Fibroblast of pulmonary artery (primary cell): ENCODE measurements at places on chromosomes 4 and X.
A peak's percentile ranks its signal among the peaks of the same experiment; 100 is the strongest.

GRCh38 chr4:2408401-2408958, 10.0 kb downstream of the ZFYVE28 start:
- no peak for DNase-seq

GRCh38 chr4:174089711-174090110, 193.8 kb downstream of the FBXO8 start:
- DNase-seq = no peak

DNA sequence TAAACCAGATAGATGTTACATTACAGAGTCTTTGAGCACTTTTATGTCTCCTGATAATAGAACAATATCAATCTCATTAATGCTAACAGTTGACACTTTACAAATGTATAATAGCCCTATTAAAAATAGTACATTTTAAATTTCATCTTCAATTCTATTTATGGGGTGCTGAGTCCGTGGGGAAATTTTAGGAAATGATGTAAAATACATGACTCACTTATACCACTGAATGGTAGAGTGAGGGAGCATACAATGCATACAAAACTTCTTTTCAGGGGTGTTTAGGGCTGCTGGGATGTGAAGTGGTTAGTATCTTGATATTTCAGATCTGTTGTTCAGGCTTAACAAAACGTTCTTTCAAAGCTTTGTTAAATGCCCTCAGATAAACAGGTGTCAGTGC, 696.2 kb downstream of the TRAM1L1 start:
- DNase-seq = no peak

DNA sequence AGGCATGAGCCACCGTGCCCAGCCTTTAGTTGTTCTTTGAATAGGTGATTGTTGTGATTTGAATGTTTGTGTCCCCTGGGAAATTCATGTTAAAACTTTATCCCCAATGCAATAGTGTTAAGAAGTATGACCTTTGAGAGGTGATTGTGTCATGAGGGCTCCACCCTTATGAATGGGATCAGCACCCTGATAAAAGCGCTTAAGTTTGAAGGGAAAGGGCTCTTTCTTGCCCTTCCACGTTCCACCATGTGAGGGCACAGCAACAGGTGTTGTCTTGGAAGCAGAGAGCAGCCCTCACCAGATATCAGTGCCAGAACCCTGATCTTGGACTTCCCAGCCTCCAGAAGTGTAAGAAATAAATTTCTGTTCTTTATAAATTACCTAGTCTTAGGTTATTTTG, 33.7 kb upstream of the RP2 start:
- no peak for DNase-seq

GRCh38 chr4:48604527-48604926, 114.5 kb downstream of the ZAR1 start:
- DNase-seq = no peak

DNA sequence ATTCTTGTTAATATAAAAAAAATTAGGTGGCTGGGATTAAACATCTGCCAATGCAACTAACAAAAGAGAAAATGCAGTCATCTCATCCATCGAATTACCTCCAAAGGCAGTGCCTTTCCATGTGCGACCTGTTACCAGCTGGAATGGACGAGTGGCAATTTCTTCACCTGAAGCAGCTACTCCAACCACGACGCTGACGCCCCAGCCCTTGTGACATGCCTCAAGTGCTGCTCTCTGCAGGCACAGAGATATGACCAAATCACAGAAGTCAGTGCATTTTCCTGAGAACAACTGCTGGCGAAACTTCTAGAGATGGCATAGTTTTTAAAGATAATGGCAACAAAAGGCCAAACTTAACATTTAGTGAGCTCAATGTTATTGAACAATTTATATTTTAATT, 13.8 kb downstream of the ADH5 start:
- DNase-seq = no peak

DNA sequence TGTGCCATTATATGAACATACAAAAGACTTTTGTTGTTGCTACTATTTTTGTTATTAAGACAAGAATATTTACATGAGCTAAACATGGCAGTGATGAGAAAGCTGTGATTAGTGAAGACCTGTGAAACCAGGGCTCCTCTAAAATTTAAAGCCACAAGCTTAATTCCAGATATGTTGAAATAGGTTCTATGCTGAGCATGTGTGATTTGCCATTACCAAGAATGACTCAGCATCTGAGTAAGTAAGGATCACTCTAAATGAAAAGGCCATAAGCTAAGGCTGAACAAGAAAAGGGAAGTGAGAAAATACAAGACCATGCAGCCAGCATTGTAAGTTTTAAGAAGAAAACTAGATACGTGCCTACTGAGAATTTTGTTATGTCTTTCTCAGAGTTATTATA, 75.9 kb upstream of the CAMK2D start:
- DNase-seq = peak; percentile 89

- no peak for DNase-seq
These were observed 41.8 kb upstream of the IL21 start for GRCh38 chr4:122662701-122663100.

- DNase-seq = no peak
These were observed 58.1 kb downstream of the NBDY start for GRCh38 chrX:56786889-56787733.

- no peak for DNase-seq
These were observed 1.9 kb downstream of the ARHGAP6 start for GRCh38 chrX:11663875-11664210.

GRCh38 chr4:86994686-86995085, 59.9 kb downstream of the AFF1 start:
- DNase-seq = no peak

- DNase-seq = peak; percentile 13
These were observed 38.9 kb downstream of the CCNQ start for GRCh38 chrX:153560000-153560399.

- no peak for DNase-seq
These were observed 13.3 kb downstream of the UBA6 start for GRCh38 chr4:67687636-67688035.

- no peak for DNase-seq
These were observed 197.2 kb downstream of the CBR4 start for GRCh38 chr4:168812806-168813205.

GRCh38 chrX:131827935-131828334, 195.2 kb upstream of the STK26 start:
- peak; percentile 7 for DNase-seq

DNA sequence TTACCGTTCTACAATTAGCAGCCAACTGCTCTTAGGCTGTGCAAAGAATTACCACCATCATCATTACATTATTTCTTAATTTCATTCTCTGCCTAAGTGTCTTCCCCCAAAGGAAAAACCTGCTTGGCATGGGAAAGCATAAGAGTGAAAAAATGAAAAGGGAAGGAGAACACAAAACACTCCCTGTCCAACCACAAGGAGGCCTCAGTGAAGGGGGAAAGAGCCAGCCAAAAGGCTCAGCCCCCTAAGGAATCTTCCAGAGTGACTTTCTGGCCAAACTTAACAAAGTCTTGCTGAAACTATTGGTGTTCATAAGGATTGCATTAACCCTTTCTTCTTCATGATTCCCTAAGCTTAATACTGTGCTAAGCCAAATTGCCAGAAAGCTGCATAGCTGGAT, 287.4 kb downstream of the SMARCA1 start:
- no peak for DNase-seq

DNA sequence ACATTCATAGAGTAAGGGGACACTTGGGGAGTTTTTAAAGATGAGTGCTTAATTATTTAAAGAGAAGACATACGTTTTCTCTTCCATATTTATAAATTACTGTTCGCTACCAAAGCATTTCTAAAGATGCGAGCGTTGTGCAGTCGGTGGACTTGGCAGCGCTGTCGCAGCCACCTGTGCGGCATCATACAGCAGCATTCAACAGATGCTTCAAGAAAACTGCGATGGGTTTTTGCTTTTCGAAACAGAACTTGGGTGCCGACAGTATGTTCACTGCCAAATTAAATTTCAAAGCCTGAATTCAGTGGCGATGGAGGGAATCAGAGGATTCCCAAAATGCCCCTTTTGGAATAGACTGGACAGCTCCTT, 1.6 kb upstream of the HTR2C start:
- no peak for DNase-seq

DNA sequence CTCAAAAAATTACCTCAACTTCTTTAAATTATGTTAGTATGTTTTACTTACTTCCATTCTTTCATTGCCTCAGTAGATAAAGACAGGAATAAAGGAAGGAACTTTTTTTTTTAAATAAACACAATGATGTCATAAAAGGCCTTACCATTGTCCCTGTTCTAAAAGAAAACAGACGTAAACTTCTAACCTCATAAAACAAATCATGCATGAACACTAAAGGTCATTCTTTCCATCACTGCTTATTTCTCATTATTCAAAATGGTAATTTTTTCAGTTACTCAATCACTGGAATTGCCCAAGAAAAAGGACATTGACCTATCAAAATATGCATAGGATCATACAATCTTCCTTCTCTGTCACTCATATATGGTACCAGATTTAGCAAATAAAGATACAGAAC, 32.2 kb upstream of the ARMCX2 start:
- no peak for DNase-seq

GRCh38 chrX:79081895-79082512, 62.5 kb upstream of the GPR174 start:
- DNase-seq = peak; percentile 48

- DNase-seq = no peak
These were observed 17.8 kb downstream of the AMER1 start for GRCh38 chrX:64187762-64188150.

DNA sequence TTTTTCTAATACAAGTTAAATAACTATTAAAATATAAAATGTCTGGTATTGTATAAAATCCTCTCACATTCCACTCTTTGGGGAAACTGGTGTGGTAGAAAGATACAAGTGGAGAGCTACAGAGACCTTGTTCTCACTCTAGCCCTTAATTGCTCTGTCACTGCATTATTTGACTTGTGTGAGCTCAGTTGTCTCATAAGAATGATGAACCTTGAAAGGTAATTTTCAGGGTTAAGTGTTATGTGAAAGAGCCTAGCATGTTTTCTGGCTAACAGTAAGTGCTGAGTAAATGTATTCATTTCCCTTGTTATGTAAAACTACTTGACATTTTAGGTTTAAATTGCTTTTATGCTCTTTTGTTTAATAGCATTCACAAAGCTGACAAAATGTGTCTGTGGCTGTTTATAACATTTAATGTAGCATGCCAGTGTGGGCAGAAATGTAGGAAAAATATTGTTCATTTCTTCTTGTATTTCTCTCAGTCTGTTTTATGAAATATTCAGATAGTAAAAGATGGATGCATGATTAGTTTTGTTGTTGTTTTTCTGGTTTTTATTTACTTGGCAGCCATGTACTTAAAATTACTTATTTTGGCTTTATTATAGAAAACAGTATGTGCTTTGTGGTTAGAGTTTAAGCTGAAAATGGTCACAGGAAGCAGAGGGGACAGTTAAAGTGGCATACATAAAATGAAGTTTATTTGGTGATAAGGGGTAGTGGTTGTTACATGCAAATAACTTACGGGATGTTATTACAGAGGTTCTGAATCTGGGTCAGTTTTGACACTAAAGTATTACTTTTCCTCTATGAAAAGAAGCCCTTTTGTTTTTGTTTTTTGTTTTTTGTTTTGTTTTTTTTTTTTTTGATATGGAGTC, 29.2 kb downstream of the SLAIN2 start:
- DNase-seq = no peak

- DNase-seq = peak; percentile 55
These were observed 49.7 kb upstream of the ANKRD17 start for GRCh38 chr4:73308286-73308685.

- peak; percentile 64 for DNase-seq
These were observed 23.8 kb downstream of the SMIM20 start for GRCh38 chr4:25937801-25938200.

GRCh38 chr4:43959976-43960375, 488.6 kb downstream of the KCTD8 start:
- DNase-seq = peak; percentile 1

DNA sequence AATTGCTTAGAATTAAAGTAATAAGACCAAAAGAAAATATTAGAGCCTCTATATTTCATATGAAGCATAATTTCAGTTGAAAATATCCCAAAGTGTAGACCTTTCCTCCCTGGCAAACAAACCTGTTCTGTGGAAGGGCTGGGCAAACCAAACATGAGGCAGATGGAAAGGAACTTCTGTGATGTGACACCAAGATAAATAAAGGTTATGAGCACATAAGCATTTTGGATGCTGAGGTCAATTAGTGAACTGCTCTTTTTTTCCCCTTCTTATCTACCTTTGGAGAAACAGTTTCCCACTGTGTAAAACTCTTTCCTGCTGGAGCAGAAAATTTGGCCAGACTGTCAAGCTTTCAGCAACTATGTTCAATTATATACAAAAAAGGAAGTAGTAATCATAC, 109.6 kb upstream of the STIM2 start:
- DNase-seq = no peak

DNA sequence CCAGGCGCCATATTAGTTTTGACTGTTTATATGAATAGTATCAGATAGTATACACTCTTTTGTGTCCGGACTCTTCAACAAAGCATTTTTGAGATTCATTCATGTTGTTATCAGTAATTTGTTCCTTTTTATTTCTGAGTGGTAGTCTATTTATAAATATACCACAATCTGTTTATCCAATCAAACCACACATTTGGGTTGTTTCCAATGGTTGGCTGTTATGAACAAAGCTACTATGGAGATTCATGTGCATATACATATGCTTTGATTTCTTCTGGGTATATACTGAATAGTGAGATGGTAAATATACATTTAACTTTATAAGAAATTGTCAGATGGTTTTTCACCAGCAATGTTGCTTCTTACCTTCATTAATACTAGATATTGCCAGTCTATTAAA, 36.8 kb upstream of the TAPT1 start:
- no peak for DNase-seq

GRCh38 chrX:8377041-8377440, 87.6 kb upstream of the VCX3B start:
- DNase-seq = no peak

- no peak for DNase-seq
These were observed 73.4 kb downstream of the NBDY start for GRCh38 chrX:56802428-56802827.

DNA sequence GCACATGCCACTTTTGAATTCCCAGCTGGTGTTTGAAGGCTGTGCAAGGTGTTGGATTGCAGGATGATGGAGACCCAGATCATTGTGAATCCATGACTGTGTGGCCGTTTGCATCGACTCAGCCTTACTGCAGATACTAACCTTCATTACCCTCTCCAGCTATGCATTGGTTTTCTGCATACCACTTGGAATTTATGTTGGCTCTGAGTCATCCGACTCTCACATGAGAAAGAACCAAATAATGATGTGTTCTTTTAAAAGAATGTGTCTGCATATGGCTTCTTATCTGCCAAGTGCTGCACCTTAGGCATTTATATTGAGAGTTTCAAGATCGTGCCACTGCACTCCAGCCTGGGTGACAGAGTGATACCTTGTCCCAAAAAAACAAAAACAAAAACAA, 106.7 kb upstream of the PRKX start:
- peak; percentile 55 for DNase-seq

DNA sequence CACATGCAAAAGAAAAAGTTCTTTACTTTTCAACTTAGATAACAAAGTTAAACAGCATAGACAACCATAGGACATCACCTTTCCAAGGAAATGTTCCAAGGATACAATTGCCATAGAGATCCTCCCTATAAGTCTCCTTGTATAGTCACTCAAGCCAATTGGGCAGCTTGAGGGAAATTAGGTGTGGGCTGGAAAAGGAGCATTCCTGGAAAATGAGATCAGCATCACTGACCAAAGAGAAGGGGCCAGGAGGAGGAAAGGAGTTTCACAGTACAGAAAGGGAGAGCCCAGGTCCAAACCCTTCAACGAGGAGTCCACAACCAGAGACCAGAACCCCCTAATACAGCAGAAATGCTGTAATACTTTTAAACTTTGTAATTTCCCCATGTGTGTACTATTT, 91.5 kb upstream of the PPARGC1A start:
- no peak for DNase-seq
